ENCODE measurements at places on chromosomes 4 and X. TPM values are rescaled to one million over a fixed set of nuclear protein-coding genes. Genes with fewer than 3 reads are reported as not detected.

- H3K36me3 ChIP-seq, result no peaks in the 10 kb centered on the region
- H3K4me3 ChIP-seq, result peak overlapping the region; percentile 83
- H3K27me3 ChIP-seq, result no peaks in the 10 kb centered on the region
- H3K4me1 ChIP-seq, result peaks cover 28% of the 10 kb centered on the region
- peak; percentile 45 for DNase-seq
These were observed 476 bp upstream of the GDI1 start for GRCh38 chrX:154436374-154436982.

- H3K27me3 ChIP-seq, result no peaks in the 10 kb centered on the region
- peaks cover 42% of the 10 kb centered on the region for H3K4me1 ChIP-seq
- peak overlapping the region; percentile 56 for H3K27ac ChIP-seq
- H3K36me3 ChIP-seq, result peaks cover 3% of the 10 kb centered on the region
- DNase-seq, result no peak
These were observed 708 bp downstream of the ARAP2 start for GRCh38 chr4:36243355-36244256.

The ENPP6 gene
- not detected for total RNA-seq

- no peaks in the 10 kb centered on the region for H3K27me3 ChIP-seq
- no peaks in the 10 kb centered on the region for H3K36me3 ChIP-seq
- H3K4me3 ChIP-seq, result peak overlapping the region; percentile 5
- H3K4me1 ChIP-seq, result peaks cover 73% of the 10 kb centered on the region
- peak overlapping the region; percentile 42 for H3K27ac ChIP-seq
These were observed 13.2 kb upstream of the C1QTNF7 start for GRCh38 chr4:15414551-15415091.

GRCh38 chr4:55184600-55185523 lies 59.5 kb upstream of the KDR start:
- DNase-seq, result no peak
- peaks cover 2% of the 10 kb centered on the region for H3K27me3 ChIP-seq

Measured in naive thymus-derived CD8-positive, alpha-beta T cell (primary cell).